ENCODE measurements at places on chromosomes 13 and 19.

GRCh38 chr13:43876366-43876765 is 3.2 kb downstream of the CCDC122 start:
- no peak for DNase-seq

DNA sequence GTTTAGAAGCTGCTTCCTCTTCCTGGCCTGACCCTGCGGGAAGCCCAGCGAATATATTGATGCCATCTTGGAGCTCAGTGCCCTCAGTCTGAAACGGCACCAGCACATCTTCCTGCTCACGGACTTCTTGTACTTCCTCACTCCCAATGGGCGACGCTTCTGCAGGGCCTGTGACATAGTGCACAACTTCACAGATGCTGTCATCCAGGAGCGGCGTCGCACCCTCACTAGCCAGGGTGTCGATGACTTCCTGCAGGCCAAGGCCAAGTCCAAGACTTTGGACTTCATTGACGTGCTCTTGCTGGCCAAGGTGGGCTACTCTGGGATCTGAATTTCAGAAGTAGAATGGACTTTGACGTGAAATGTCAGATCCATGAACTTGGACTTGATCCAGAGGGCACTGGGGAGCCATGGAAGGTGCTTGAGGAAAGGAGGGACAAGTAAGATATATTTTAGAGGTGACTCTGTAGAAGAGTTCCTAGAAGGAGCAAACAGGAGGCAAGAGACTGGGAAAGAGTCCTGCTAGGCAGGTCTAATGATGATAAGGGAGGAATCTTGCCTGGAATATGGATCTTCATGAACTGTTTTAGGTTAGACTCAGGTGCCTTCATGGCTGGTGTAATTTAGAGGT is 38.4 kb upstream of the CYP4F8 start:
- DNase-seq = no peak

DNA sequence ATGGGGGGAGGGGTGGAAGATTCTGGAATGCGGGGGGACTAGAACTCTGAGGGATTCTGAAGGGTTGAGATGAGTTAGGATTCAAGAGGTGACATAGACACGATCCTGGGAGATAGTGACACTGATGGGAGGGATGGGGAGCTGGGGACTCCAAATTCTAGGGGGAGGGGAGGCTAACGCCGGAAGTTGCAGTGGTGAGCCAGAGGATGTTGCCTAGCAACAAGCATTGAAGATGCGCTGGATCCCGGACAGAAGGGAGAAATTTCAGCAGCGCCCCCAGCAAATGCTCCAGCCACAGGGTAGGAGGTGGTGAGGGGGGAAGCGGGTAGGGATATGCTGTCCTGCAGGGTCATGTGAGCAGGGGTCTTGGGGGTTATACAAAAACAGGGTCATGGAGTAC is 6.9 kb upstream of the LTBP4 start:
- no peak for DNase-seq

- no peak for DNase-seq
These were observed 21.1 kb upstream of the CCDC97 start for GRCh38 chr19:41288673-41289530.

- no peak for DNase-seq
These were observed 34.1 kb downstream of the TMEM255B start for GRCh38 chr13:113792886-113793717.

GRCh38 chr13:35690581-35691207 is 214.2 kb upstream of the MAB21L1 start:
- DNase-seq = no peak

- DNase-seq = no peak
These were observed 13.8 kb upstream of the DHRS12 start for GRCh38 chr13:51817717-51818116.

DNA sequence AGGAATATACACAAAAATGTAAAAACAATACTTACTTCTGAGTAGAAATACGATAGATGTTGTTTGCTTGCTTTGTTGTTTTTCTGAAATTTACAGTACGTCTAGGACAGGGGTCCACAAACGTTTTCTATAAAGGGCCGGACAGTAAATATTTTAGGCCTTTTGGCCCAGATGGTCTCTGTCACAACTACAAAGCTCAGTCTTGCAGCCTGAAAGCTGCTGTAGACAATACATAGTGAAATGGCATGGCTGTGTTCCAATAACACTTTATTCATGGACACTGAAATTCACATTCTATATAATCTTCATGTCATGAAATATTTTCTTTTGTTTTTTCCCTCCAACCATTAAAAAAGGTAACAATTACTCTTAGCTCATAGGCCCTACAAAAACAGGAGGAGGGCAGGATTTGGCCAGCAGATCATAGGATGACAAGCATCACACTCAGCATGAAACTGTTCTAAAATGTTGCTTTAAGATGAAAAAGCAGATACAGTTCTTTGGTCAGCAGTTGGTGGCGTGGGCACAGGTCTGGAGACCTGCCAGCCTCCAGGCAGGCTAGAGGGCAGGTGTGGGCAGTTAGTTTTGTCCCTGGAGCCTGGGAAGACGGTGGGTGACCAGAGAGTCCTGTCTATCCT is at the start of gene EDDM13:
Gene EDDM13, plus strand, starts transcription at position 588 of the 638 bp plus-strand sequence. CDS start 87 bp downstream, outside the sequence.
- DNase-seq = no peak

- no peak for DNase-seq
These were observed 27.7 kb downstream of the WASF3 start for GRCh38 chr13:26585136-26585535.

- no peak for DNase-seq
These were observed 268.7 kb downstream of the NHLRC3 start for GRCh38 chr13:39306639-39307589.

DNA sequence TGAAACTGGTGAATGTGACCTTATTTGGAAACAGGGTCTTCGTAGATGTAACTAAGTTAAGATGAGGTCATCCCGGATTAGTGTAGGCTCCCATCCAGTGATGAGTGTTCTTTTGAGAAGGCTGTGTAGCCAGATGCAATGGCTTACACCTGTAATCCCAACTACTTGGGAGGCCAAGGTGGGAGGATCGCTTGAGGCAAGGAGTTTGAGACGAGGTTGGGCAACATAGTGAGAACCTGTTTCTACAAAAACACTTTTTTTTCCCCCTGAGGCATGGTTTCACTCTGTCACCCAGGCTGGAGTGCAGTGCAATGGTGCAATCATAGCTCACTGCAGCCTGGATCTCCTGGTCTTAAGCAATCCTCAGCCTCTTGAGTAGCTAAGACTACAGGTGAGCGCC is 36.4 kb downstream of the FBN3 start:
- DNase-seq = no peak

DNA sequence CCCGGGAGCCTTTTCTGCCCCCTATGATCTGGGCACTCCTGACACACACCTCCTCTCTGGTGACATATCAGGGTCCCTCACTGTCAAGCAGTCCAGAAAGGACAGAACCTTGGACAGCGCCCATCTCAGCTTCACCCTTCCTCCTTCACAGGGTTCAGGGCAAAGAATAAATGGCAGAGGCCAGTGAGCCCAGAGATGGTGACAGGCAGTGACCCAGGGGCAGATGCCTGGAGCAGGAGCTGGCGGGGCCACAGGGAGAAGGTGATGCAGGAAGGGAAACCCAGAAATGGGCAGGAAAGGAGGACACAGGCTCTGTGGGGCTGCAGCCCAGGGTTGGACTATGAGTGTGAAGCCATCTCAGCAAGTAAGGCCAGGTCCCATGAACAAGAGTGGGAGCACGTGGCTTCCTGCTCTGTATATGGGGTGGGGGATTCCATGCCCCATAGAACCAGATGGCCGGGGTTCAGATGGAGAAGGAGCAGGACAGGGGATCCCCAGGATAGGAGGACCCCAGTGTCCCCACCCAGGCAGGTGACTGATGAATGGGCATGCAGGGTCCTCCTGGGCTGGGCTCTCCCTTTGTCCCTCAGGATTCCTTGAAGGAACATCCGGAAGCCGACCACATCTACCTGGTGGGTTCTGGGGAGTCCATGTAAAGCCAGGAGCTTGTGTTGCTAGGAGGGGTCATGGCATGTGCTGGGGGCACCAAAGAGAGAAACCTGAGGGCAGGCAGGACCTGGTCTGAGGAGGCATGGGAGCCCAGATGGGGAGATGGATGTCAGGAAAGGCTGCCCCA is 8.5 kb upstream of the CEACAM7 start:
- no peak for DNase-seq

DNA sequence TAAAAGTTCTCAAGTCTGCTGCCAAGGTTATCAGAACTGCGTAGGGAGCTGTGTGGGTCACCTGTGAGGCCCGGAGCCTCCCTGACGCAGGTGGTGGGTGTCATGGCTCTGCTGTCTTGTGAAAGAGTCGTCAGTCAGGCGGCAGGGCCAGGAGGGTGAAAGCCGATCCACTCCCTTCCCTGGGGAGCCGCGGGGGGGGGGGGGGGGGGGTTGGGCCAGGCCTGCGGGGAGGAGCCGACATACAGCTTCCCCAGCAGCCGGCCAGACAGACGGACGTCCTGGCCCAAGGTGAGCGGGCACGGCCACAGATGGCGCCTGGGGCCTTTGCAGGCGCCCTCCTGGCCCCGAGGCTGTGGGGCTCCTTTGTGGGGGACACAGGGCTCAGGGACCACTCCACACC is 12.4 kb downstream of the SBNO2 start:
- DNase-seq = no peak

DNA sequence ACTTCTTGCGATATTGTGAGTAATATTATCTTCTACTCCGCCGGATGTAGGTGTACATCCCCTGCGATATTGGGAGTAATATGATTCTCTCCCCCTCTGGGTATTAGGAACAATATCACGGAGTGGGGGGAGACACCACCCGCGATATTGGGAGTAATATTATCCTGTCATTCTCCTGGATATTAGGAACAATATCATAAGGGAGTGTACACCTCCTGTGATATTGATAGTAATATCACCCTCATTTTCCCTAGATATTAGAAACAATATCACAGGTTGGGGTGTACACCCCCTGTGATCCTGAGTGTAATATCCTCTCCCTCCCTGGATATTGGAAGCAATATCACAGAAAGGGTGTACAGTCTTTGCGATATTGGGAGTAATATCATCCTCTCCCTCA is 64.3 kb upstream of the CEACAM21 start:
- no peak for DNase-seq

- DNase-seq = no peak
These were observed 42.5 kb upstream of the SCEL start for GRCh38 chr13:77492982-77493381.

- no peak for DNase-seq
These were observed 27.1 kb downstream of the ANKRD10 start for GRCh38 chr13:110887597-110888333.

DNA sequence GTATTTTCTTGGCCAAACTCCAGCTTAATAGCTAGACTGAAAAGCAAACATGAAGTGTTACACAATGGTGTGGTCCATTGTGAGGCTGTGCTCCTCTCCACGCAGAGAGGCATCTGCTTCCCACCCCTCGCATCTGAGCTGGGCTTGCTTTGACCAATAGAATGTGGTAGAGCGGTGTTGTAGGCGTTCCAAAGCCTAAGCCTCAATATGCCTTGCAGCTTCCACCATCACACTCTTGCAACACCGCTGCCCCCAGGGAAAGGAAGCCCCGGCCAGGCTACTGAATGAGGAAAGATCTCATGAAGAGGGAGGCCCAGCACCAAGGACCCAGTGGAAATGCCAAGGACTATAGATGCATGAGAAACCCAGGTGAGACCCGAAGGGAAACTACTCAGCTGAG is 9.4 kb downstream of the FLT1 start:
- DNase-seq = no peak

GRCh38 chr13:94112227-94112626 is 367.3 kb downstream of the DCT start:
- DNase-seq = no peak

DNA sequence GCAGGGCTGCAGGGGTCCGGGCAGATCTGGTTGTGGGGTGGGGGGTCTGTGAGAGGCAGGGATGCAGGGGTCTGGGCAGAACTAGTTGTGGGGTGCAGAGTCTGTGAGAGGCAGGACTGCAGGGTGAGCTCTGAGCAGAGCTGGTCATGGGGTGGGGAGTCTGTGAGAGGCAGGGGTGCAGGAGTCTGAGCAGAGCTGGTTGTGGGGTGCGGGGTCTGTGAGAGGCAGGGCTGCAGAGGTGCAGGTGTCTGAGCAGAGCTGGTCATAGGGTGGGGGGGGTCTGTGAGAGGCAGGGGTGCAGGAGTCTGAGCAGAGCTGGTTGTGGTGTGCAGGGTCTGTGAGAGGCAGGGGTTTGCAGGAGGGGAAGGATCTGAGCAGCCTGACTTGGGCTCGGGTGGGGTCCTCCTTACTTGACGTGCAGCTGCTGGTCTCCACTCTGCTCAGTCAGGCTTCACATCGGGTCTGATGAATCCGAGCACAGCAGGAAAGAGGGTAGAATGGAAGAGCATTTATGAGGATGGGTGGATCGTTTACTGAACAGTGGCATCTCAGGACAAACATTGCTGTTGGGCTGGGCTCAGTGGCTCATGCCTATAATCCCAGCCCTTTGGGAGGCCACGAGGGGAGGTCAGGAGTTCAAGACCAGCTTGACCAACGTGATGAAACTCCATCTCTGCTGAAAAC is 31.2 kb downstream of the IGFL2 start:
- no peak for DNase-seq

GRCh38 chr19:38653028-38653571 is 5.7 kb downstream of the ACTN4 start:
- no peak for DNase-seq

DNA sequence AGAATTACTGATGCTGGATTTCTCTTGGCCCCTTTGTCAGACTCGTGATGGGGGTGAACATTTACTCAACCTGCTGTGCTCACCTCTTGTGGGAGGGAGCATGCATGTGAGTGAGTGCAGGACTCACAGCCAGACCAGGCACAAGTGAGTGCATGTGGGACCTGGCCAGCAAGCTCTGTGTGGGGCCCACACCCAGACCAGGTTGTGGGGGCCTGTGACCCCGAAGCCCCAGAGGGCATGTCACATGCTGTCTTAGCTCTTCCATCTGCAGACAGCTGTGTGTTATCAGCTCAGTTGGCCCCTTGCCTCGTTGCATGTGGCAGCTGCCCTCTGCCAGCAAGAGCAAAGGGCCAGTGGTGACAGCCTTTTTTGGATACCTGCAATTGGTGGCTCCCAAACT is 614.4 kb downstream of the GPC5 start:
- no peak for DNase-seq
